ENCODE measurements at places on chromosomes 6 and 20. TPM values are rescaled to one million over a fixed set of nuclear protein-coding genes. Genes with fewer than 3 reads are reported as not detected.

GRCh38 chr6:3671382-3671781 is 80.1 kb downstream of the PXDC1 start:
- no peak for DNase-seq

DNA sequence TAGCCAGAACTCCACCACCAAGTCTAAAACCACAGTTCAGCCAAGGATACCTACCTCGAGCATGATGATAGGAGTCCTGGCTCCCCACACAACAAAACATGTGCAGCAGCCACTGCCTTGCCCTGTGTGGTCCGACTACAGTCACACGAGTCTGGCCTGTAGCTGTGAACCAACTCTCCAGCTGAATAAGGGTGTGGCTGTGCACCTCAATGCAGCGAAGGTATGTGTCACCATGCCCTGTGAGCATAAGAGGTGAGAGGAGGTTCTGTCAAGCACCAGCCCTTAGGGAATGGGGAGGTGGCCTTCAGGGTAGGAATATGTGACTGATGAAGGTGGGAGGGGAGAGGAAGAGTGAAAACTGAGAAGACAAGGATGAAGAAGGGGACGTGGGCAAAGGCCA is 16.7 kb upstream of the KHDC1L start:
- DNase-seq, result no peak

DNA sequence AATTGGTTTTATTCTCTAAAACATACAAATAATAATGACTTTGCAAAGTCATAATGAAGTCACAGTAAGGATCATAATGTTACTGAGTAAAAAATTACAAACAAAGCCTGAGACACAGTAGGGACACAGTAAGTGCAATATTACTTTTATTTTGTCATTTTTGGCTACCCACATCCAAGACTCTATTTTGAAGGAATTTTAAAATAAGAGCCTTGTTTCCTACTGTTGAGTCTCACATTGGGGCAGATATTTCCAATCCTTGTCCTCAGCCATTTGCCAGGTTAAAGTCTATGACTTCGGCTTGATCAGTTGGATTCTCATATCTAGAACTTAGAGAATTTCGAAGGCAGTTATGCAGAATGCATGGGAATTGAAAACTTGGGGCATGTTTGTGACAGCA is 10.8 kb upstream of the RHAG start:
- no peak for DNase-seq

DNA sequence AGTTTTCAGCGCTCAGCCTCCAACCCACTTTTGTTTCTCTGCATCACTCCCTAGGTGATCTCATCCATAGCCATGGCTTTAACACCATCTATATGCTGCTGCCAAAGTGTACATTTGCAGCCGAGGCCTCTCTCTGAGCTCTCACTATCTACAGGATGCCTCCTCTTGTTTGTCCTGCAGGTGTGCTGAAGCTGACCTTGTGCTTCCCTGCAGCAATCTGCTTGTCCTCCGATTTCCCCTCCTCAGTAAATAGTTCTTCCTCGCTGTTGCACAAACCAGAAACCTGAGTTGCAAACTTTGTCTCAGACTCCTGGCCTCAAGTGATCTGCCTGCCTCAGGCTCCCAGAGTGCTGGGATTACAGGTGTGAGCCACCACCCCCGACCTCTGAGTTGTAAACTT is 3.7 kb upstream of the TXNDC5 start:
- DNase-seq, result no peak

GRCh38 chr6:156617376-156617775 is 159.8 kb upstream of the ARID1B start:
- DNase-seq, result no peak

- DNase-seq, result no peak
These were observed 528.3 kb downstream of the CD83 start for GRCh38 chr6:14645841-14646240.

DNA sequence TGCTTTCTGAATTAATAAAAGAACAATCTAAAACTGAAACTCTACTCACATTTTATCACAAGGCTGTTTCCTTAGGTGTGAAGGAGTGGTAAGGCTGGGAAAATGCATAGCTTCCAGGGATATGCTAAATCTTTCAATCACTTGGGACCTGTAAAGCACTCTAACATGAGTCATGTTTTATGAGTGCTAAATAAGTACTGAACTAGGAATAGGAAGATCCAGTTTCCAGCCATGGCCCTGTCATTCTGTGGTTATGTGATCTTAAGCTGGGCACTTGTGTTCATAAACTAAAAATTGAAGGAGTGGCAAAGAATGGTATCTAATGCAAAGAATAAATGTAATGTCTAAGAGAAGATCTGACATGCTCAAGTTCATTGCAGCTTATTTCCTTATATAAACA is 6.1 kb upstream of the TMEM200A start:
- DNase-seq, result no peak

DNA sequence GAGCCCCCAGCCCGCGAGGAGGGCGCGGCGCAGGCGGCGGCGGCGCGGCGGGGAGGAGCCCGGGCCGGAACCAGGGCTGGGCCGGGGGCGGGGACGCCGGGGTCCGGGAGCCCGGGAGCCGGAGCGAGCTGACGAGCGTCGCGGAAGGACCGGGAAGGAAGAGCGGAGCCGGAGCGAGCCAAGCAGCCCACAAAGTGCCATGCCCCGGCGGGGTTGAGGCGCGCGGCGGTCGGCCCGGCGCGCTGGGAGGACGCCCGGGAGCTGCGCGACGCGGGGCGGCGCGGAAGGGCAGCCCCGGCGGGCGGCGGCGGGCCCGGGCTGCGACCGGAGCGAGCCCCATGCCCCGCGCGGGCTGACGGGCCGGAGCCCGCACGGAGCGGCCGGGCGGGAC is 289 bp downstream of the FOXP4 start:
- no peak for DNase-seq

- no peak for DNase-seq
These were observed 271.6 kb downstream of the DHX35 start for GRCh38 chr20:39233755-39234154.

GRCh38 chr20:652615-653109 is 338 bp downstream of the SRXN1 start:
- no peak for DNase-seq

- DNase-seq, result no peak
These were observed at the start of gene CCM2L for GRCh38 chr20:32010101-32010500. Gene CCM2L, plus strand, starts transcription at chr20:32010438. Its CDS starts 17 bp downstream, at chr20:32010455.

DNA sequence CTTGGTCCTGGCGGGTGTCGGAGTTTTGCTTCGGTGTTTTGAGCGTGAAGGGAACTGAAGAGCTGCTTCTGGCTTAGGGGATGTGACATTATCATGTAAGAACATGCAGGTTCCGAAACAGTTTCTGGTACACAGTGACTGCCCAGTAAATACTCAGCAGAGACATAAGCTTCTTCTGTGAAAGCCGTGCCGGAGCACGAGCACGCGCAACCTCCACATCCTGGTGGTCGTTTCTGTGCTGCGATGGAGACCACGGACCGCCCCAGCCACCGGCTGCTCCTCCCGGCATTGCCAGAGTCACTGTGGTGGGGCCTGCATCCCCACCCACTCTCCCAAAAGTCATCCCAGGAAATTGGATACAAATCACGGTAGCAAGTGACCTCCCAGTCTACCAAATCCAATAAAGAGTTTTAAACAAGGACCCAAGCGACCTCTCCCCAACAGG is 18.7 kb downstream of the KIF25 start:
- DNase-seq, result no peak

DNA sequence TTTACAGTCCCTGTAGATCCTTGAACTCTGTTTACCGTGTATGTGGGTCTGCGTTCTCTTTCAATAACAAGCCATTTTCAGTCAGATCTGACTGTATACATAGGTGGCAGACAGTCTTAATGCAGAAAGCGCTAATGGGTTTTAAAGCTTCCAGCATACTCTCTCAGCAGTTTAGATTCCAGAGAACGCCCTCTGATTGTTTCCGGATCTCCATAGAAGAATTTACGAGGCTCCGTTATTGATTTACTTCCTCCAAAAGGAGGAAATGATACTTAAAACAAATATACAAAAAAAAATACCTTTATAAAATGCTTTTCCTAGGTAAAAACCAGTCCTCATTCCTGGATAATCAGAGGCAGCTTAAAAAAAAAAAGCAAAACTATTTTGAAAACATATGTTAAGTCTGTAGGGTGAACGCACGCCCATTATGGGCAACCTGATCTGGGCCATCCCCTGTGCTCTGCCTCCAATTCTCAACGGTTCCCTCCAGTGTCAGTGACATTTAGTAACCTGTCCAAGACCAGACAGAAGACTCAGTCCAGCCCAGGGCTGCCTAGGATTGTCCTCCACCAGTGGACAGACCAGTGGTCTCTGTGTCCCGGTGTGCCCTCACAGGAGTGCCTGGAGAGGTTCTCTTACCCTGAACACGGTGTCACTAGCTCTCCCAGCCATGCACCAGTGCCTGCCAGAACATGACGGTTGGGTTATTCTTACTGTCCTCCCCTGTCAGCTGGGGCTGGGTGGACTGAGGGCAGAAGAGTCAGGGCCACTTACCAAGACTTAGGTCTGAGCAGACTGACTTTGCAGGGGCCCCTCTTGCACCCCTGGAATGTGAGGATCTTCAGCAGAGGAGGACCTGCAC is 217.3 kb downstream of the ARID1B start:
- no peak for DNase-seq

DNA sequence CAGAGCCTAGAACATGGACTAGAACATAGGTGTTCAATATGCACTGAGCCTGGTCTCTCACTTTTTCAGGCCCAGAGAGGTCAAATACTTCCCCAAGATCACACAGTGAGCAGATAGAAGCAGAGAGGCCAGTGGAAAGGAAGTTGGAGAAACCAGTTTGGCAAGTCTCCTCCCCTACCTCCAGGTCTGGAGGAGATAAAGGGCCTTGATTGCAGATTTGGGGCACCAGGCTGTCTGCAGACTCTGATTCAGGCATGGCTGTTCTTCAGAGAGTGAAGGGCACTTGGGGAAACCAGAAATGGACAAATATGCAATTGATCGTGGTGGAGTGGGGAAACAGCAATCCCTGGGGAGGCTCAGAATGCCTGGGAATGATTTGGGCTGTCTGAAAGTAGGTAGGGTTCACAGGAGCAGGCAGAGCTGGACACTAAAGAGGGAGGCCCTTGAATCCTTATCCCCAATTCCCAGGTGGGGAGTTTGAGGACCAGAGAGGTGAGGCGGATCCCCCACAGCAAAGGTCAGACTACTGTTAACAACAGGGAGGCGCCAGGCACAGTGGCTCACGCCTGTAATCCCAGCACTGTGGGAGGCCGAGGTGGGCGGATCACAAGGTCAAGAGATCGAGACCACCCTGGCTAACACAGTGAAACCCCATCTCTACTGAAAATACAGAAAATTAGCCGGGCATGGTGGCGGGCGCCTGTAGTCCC is 2.3 kb downstream of the PEDS1 start:
- no peak for DNase-seq

GRCh38 chr20:41317546-41318270 is at the start of gene ZHX3:
Gene ZHX3, minus strand, starts transcription at chr20:41317731. Its CDS starts 112,815 bp downstream, at chr20:41204916.
- peak; percentile 86 for DNase-seq

DNA sequence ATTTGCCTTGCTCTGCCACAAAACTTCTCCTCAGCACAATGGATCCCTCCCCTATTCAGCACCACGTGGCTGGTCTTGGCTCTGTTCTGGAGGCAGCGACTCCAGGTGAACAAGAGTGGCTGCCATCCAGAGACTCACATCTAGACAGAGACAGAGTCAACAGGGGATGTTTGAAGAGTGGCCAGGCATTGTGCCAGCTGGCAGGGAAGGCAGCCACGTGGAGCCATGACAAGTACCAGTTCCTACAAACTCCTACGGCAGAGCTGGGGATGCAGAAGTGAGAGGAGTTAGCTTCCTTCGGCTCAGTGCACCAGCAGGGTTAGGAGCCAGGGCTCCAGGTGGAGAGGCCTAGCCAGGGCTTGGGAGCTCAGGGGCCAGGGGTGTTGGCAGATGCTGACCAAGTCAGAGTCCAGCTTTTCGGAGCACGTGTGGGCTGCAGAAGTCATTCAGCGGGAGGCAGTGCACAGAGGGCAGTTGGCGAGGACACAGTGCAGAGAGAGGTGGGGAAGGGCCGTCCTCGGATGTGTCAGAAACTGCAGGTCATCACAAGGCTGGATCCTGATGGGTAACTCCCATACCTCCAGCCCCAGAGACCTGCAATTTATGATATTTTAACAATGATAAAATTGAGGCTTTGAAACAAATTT is 171.7 kb upstream of the PDE10A start:
- DNase-seq, result no peak

DNA sequence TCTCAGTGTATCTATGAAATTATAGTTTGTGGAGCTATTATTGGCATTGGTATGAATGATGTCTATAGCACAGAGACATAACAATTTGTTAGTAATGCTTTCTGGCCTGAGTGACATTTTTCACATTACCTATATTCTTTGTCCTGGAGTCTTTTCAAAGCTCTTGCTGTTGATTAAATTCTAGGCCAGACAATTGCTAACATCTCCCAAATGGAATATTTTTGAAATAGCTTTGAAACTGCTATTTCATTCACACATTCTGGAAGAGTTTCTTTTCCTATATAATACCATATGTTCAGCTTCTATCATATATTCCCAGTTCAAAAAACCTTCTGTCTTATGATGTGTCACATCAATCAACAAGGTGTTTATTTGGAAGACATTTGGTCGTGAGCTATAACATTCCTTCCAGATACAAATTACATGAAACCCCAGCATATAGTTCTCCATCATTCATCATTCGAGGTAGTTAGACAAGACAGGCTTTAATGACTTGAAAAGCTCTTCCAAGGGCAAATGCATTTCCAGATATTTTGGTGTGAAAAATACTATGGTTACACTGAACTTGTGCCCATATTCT is 452.8 kb downstream of the KHDRBS2 start:
- no peak for DNase-seq

DNA sequence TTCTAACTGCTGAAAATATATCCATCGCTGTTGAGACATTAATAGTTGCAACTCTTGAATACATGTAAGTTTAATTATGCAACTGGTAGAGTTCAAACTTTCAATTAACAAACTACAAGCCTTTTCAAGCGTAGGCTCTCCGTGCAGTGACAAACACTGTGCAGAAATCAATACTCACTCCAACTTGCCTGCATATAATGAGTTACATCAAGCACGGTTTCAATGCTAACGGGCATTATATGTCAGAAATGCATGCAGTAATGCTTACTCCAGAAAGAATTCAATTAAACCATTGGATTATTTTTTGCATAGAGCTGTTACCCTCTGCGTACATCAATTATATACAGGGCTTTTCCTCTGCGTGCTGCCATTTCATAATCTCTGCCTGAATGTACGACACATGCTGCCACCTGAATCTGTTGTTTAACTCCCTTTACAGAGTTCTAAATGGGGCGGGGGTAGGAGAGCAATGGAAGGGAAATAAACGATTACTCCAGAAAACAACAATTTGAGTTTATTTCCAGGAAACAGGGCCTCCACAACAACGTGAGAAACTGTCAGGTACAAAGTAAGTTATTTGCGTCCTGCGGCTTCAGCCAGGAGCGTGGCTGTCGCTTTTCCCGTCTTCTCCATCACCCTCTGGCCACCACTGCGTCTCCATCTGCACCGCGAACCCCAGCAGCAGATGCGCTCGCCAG is 1.8 kb downstream of the PTPRK start:
- DNase-seq, result peak; percentile 61

Gene DEFB116
- total RNA-seq, result not detected

Gene SIGLEC1
- total RNA-seq, result 1.9 TPM

Gene TGM3
- total RNA-seq, result 0.40 TPM

Gene DEFB129
- not detected for total RNA-seq

Gene PPP1R11
- 48.3 TPM for total RNA-seq

Gene RAMACL
- 1.5 TPM for total RNA-seq

Gene DNAH8
- 0.10 TPM for total RNA-seq

Gene COL12A1
- total RNA-seq, result 129 TPM

Gene IL17A
- not detected for total RNA-seq

Gene EHMT2
- total RNA-seq, result 44.7 TPM

Measured in spinal cord (tissue), 10 donors.